ENCODE measurements at places on chromosomes 12 and 14.

- DNase-seq = no peak
Observed at GRCh38 chr12:11718768-11719253, 69.3 kb downstream of the ETV6 start.

GRCh38 chr14:87434680-87435079 is 558.3 kb downstream of the GALC start:
- DNase-seq = no peak

GRCh38 chr12:101909646-101910045 is 32.3 kb downstream of the DRAM1 start:
- no peak for DNase-seq

GRCh38 chr14:79473651-79474050 is 737.7 kb downstream of the DIO2 start:
- DNase-seq = no peak

DNA sequence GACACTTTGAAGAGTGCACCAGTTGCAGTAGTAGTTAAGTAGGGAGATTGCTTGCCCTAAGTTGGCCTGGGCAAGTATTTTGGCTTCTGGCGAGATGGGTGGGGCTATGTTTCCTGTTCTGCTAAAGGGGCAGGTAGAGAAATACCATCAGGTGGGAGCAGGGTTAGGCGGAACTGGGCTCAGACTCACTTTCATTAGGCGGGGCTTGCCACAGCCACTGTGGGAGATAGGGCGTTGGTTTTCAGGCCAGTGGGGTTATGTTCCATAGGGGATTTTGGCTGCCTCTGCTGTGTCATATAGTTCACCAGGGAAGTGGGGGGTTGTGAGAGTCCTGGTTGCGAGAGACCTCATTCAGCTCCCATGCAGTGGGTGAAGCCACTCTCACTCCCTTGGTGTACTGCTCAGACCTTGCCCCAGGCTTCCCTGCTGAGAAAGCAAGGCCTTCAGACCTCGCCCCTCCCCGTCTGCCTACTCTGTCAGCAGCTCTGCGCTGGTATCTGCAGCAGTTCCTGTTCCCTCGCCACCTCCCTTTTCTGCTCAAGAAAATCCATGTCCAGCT is 43.3 kb downstream of the AEBP2 start:
- peak; percentile 41 for DNase-seq

DNA sequence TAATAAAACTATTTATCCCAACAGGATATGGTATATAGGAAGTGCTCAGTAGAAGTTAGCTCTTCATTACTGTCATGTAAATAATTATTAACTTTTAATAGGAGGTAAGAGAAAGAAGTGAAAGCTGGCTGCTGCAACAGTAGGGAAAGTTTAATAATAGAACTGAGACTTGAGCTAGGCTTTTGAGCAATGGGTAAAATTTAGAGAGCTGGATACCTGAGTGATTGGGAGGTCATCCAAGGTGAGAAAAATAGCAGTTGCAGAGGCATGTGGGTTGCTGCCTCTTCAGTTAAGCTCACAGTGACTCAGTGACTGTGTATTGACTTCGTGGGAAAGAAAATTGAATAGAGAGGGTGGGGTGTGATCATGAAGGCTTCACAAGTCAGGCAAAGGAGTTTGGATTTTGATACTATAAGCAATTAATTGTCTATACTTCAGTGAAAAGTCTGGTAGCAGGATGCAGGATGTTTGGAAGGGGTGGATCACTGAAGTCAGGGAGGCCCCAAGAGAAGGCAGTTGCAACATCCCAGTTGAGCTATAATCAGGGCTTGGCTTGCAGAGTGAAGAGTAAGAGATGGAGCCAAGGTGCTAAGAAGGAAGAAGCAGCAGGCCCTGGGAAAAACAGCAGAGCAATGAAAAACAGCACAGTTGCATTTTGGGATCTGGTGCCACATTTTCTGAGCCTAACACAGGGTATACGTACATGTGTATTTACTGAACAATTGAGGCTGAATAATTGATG is 172.0 kb upstream of the FRMD6 start:
- no peak for DNase-seq
